ENCODE measurements at places on chromosomes 16 and 17.

- DNase-seq = peak; percentile 69
These were observed 390 bp downstream of the MNT start for GRCh38 chr17:2400474-2400866.

GRCh38 chr17:27559506-27560481, 71.2 kb upstream of the LGALS9 start:
- DNase-seq = no peak

DNA sequence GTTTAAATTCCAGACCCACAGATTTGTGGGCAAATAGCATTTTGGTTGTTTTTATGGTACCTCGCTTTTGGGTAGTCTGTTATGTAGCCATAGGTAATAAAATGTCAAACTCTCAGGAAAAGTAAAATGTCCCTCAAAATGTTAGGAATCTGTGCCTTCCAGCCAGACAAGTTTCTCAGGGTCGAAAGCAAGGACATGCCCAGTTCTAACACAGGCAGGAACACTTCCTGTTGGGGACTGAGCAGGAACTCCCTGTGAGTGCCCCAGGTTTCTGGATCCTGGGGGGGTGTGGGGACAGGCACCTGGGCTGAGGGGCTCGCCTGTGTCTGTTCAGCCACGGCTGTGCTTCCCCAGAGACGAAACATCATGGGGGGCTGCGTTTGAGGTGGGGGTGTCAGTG, 62.3 kb downstream of the GNA13 start:
- DNase-seq = no peak

GRCh38 chr16:79265196-79265595, 335.3 kb downstream of the MAF start:
- DNase-seq = no peak

DNA sequence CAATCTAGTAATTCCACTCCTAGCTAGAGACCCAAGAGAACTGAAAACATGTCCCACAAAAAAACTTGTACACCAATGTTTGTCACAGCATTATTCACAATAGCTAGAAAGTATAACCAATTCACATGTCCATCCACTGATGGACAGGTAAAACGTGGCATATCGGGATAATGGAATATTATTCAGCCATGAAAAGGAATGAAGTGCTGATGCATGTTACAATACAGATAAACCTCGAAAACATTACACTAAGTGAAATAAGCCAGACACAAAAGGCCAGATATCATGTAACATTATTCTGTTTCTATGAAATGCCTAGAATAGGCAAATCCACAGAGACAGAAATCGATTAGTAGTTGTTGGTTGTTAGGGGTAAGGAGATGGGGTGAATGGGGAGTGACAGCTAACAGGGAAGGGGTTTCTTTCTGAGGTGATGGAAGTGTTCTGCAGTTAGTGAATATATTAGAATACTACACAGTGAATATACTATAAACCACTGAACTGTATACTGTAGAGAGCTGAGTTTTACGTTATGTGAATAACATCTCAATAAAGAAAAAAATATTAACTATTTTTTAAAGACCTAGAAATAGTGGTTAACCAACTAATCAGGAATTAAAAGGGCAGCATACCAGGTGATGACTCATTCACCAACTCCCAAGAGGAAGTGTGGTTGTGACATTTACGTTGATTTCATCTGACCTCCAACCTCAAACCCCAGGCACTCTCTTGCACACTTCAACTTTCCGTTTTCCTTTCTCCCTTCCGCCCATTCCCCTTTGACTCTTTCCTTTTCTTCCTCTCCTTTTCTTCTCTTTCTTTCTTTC, 48.6 kb downstream of the GAS7 start:
- no peak for DNase-seq

- no peak for DNase-seq
These were observed 12.5 kb upstream of the SPHK1 start for GRCh38 chr17:76371656-76372628.

- DNase-seq = no peak
These were observed 10.4 kb downstream of the CARD14 start for GRCh38 chr17:80180192-80180591.

DNA sequence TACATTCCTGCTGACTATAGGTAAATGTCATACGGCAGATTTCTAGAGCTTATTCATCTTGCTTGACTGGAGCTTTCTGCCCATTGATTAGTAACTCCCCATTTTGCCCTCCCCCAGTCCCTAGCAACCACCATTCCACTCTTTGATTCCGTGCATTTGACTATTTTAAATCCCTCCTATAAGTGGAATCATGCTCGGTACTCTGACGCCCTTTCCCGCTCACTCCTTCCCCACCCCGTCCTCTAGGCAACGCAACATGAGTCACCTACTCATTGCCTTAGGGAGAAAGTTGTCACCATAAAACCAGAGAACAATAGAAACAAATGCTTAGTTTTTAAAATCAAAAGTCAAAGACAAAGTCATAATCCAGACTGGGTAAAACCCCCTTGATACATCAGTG, 45.5 kb upstream of the RBBP6 start:
- no peak for DNase-seq

All from activated naive CD4-positive, alpha-beta T cell treated with anti-CD3 and anti-CD28 coated beads, Interleukin-2, amount 50 U/mL, for 72 hours (primary cell).